GM12878 (cell line): ENCODE measurements at places on chromosomes 12 and 14.

DNA sequence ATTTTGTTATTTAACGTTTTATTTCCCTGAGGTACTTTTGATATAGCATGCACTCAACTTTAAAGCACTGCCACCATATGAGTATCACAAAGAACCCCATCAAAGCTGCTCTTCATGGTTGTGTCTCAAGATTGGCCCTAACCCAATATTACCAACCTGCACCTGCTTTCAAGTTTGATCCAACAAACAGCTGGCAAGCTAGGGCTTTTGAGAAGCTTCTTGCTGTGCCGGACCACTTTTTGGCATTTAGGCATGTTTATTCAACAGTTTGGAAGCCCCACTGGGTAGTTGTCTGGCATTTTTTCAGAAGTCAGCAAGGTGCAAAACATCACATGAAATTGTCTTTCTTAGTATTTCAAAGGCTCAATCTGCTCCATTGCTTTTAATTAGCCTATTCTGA lies 137.2 kb upstream of the PLEKHA5 start:
- DNase-seq: no peak

DNA sequence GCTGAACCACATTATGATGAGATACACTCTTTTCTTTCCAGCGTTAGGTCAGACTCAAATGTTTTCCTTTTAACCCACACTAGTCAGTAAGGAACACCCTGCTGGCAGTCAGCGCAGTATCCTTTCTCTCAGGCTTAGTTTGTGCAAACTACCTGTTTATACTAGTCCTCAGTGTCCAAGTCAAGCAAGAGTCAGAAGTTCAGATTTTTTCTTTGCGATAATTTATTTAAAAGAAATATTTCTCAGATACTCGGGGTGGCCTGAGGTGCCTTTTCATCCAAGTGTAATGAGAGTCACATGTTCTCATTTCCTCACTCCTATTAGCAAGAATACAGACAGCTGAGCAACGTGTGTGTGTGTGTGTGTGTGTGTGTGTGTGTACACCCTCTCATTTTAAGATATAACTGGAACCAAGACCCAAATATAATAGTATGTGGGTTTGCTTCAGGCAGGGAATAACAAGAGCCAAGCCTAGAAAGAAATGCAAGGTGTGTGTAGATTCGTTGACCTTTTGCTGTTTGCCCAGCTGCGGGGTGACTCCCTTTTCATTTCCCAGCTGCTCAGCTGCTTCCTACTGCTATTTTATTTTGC lies 182.7 kb downstream of the KICS2 start:
- DNase-seq: no peak

DNA sequence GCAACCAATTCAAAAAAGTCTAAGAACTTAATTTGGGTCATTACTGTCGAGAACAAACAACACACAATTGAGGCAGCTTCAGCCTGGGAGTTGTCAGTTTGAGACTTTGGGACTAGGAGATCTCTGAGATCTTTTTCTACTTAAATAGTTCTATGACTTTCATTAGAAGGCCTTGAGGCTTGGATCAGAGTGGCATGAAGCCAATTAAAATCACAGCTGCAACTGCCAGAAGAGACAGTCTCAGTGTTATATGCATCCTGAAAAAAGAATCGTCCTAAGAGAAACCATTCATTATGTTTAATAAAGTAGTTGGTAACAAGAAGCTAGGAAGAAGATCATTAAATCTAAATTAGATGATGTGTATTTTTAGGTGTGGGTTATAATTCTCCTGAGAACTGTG lies 170.8 kb upstream of the RASSF8 start:
- DNase-seq: no peak

- DNase-seq: no peak
These were observed 2.0 kb upstream of the AP1G2 start for GRCh38 chr14:23569443-23570151.

DNA sequence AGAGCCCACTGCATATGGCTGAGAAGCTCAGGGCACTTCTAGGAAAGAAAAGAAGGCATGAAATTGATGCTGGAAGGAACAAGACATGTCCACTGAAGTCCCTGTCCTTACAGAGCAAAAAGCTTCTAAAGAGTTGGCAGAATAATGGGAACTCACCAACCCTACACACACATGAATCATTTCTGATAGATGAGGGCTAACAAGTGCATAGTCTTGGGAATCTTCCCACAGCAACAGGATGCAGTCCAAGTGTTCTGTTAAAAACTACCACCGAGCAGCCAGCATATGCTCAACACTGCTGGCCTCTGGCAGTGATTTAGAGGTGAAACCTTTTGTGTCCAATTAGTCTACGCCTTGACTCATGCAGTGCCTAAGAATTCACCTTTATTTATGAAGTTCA lies 44.8 kb downstream of the RHOJ start:
- no peak for DNase-seq

GRCh38 chr14:89138846-89139245 lies 278.2 kb downstream of the FOXN3 start:
- no peak for DNase-seq

GRCh38 chr14:105026802-105027563 lies 6.1 kb upstream of the CDCA4 start:
- no peak for DNase-seq

DNA sequence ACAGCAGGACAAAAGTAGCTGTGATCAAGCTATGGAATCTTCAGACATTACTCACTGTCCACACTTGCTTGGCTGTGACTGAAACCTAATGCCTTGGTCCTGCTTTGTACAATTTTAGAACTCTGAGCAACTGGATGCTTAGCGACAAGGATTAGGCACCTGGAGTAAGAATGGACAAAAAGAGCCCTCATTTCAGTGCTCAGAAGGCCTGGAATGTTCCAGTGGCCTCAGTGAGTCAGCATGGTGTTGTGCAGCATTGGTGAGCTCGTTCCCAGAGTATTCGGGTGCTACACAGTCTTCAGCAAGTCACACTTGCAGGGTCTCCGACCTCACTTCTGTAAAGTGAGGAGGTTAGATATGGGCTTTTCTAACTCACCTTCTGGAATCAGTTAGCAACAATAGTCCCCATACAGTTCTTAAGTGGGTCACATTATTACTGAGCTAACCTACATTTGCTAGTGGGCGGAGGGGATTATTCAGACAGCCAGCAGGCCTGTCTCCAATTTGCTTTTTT lies 108.0 kb upstream of the MDM1 start:
- no peak for DNase-seq

GRCh38 chr14:104937161-104937560 lies 12.5 kb downstream of the PLD4 start:
- no peak for DNase-seq

GRCh38 chr14:91373591-91374254 lies 43.9 kb downstream of the CCDC88C start:
- peak; percentile 80 for DNase-seq

- DNase-seq: no peak
These were observed 209.7 kb downstream of the CACNA1C start for GRCh38 chr12:2262449-2262848.

DNA sequence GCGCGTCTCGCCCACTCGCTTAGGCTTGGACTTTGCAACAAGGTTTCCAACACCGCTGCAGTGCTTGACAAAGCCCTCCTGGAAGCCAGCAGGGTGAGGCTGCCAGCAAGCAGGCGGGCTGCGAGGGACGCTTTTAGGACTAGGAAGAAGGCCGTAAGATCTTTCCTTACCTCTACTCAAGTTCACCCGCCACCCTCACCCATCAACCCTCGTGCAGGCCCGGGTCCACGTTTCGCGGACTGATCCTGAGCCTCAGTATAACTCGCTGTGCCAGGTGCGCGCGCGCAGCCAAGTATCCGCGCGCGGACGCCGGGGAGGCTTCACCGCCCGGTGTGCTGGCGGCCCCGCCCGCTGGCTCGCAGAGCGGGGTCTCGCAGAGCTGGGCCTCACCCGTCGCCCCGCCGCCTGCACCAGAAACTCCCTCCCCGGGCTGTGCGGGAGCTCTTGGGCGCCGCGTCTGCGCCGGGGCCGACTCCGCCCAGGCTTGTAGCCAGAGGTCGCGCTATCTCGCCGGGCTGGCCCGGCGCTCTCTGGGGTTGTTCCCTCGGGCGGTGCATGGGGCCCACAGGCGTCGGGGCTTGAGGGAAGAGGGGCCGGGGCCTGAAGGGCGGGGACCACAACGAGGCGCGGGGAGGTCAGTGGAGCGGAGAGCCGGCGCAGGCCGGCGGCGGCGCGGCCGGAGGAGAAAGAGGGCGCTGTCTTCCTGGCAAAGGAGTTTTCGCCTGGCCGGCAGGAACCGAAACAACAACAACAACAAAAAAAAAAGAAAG lies 7.6 kb upstream of the SIX1 start:
- DNase-seq: peak; percentile 31

DNA sequence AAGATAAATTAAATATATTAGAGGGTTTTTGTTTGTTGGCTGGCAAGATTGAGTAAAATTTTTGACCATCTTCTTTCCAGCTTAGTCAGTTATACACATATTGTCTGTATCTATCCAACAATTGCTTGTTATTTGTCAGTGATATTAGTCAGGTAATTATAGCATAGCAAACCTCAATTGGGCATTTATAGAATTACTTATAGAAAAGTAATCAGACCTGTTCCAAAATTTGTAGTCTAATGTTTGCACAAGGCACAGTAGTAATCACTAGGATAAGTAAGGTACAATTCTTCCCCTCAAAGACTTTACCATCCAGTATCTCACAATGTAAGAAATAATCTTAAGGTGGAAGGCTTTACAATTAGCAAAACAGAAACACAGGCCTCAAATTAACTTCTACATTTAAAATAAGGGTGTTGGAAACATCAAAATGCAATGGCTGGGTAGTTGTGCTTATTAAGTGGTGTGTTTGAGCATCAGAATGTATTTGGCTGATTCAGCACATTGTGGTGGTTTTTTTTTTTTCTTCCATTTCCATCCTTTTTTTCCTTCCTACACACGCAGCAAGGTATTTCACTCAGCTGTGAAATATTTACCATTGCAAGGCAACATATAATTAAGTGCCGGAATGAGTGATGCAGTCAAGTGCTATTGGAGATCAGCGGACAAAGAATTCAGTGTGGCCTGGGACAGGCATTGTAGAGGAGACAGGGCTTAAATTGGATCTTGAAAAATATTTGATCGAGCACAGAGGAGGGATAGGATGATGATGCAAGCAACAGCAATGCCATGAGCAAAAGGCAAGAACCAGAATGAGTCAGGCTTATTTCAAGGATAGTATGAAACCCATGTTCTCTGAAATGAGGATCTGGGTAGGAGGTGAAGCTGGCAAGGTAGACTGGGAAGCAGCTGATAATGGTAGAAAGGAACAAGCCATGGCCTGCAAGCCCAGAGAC lies 178.2 kb downstream of the AKAP6 start:
- DNase-seq: no peak

DNA sequence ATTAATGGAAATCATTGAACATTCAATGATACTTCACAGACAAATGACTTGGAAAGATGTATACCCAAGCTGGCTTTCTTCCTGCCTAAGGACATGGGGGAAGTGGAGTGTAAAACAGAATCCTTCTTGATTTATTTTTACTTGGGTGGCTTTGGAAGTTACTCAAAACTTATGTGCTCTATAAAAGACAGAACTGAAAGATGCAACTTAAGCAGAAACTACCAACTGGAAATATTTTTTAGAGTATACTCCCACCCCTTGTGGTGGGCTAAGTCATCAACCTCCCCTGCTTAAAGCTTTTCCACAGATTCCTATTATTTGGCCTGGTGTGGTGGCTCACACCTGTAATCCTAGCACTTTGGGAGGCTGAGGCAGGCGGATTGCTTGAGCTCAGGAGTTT lies 126.0 kb upstream of the ATP2B1 start:
- DNase-seq: no peak

GRCh38 chr12:3152011-3152511 lies 74.9 kb downstream of the TSPAN9 start:
- no peak for DNase-seq

DNA sequence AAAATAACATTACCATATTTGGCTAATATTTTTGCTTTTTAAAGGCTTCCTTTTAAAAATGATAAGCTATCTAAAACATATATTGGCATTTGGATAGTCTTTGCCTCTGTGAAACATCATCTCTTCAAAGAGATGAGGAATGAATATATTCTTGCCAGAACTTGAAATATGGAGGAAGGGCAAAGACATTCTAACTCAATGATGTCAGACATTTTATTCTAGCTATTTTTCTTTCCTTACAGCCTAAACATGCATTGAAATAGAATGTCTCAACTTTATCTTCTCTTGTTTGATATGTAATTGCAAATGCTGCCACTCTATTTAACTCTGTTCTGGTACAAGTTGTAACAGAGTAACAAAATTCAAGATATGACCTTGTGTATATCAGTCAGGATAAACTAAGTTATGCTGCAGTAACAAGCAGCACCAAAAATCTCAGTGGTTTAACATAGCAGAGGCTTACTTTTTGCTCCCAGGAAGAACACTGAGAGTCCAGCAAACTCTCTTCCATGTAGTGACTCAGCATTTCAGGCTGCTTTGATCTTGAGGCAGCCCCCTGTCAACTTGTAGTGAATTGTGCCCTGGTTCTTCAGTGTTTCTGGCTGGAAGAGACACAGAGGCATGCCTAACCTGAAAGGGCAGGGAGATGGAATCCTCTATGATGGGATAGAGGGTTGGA lies 11.0 kb downstream of the IRAK3 start:
- DNase-seq: no peak

DNA sequence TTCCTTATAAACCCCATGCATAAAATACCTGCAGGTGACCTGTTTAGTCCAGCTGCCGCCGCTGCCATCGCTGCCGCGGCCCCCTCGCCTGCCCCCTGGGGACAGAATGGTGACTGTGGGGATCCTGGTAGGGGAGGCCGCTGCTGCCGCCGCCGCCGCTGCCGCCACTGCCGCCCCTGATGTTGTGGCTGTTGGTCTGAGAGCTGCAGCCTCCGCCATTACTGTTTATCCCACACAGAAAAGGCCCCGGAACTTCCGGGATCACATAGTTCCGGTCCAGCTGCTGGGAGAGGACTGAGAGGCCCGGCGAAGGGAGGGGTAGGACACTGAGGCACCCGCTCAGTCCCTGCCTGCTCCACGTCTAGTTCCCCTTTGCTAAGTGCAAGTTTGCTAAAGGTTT lies 244.9 kb downstream of the C12orf50 start:
- DNase-seq: no peak

DNA sequence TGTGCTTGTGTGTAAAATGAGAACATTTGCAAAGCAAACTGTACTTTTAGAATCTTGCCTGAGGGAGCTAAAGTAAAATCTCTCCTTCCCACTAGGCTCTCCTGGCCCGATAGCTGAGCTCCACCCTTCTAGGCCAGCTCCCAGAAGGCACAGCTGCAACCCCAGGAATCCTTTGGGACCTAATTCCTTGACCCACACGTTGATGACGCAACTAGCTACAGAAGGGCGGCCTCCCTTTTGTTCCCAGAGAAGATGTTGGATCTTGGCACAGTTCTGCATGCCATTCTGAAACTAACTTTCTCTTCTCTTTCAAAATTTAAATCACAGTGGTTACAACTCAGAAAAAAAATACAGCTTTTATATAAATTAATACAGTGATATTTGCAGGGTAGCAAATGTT lies 268.1 kb downstream of the EGLN3 start:
- no peak for DNase-seq

GRCh38 chr12:43805149-43805859 lies 813 bp downstream of the TWF1 start:
- DNase-seq: no peak

GRCh38 chr12:1419849-1420371 lies 174.5 kb downstream of the FBXL14 start:
- DNase-seq: no peak

GRCh38 chr14:68305738-68306137 lies 486.2 kb downstream of the RAD51B start:
- DNase-seq: peak; percentile 78

GRCh38 chr12:54522243-54522642 lies 24.7 kb downstream of the NCKAP1L start:
- no peak for DNase-seq
